NCI-H510A (cell line): ENCODE measurements at places on chromosomes 11 and 22.

DNA sequence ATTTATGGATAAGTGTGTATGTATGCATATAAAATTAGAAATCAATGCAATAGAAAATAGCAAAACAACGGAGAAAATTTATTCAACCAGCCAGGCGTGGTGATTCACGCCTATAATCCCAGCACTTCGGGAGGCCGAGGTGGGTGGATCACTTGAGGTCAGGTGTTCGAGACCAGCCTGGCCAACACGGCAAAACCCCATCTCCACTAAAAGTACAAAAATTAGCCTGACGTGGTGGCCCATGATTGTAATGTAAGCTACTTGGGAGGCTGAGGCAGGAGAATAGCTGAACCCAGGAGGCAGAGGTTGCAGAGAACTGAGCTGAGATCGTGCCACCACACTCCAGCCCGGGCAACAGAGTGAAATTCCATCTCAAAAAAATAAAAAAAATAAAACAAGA lies 5.5 kb downstream of the KRTAP5-6 start:
- DNase-seq, result no peak

DNA sequence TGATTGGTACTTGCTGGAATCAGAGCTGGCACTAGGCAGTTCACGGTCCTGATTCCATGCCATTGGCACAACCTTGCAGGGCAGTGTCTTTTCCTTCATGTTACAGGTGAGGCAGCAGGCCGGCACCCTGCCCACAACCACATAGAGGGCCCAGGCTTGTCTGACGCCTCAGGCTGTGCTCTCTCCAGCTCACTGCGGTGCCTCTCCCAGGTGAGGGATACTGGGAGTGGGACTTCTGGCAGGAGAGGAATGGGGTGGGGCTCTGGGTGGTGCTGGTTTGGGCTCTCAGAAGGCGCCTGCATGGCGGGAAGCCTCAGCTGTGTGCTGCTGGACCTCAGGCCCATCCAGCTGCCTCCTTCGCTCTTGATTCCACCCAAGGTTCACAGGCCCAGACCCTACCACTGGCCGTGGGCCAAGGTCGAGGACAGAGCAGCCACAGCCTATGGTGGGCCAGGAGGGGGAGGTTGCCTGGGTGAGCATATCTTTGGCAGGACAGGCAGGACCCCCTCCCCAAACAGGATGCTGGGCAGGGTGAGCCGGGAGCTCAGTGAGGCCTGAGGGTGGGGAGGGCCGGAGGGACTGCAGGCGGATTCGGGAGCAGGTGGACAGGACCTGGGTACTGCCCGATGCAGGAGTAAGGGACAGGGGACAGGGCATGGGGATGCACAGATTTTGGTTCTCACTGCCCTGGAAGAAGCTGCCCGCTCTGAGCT lies 7.0 kb upstream of the MPPED1 start:
- DNase-seq, result no peak

GRCh38 chr11:134838708-134839107 lies 426.7 kb upstream of the B3GAT1 start:
- no peak for DNase-seq

DNA sequence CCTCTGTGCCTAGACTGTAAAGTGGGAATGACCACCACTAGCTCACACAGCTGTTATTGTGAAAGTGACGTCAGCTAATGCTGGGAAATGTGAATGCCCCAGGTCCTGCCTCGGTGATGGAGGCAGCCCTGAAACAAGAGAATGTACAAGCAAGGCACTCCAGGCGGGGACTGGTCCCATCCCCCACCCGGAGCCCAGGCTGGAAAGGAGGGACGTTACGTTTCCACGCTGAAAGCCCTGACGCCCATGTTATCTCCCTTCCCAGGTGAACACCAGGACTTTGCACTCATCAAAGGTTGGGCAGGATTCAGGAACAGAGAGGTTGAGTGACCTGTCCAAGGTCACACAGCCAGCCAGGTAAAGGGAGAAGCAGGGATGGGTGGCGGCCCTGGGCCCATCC lies 784 bp downstream of the SULT4A1 start:
- DNase-seq, result no peak

DNA sequence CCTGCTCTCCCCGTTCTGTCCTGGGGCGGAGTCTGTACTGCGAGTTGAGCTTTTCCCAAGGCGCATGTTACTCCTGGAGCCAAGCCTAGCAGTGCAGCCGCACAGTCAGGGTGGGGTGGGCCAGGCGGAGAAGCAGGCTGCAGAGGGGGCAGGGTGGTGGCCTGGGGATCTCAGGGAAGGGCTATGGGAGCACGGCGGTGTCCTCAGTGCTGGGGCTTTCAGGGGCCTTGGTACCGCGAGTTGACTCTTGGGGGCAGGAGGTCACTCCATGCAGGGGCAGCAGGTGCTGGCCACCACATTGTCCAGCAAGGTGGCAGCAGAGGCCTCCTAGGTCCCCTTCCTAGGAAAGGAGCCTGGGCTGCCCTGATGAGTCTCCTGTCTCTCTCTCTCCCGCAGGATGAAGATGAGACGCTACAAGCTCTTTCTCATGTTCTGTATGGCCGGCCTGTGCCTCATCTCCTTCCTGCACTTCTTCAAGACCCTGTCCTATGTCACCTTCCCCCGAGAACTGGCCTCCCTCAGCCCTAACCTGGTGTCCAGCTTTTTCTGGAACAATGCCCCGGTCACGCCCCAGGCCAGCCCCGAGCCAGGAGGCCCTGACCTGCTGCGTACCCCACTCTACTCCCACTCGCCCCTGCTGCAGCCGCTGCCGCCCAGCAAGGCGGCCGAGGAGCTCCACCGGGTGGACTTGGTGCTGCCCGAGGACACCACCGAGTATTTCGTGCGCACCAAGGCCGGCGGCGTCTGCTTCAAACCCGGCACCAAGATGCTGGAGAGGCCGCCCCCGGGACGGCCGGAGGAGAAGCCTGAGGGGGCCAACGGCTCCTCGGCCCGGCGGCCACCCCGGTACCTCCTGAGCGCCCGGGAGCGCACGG lies 14.9 kb upstream of the MIEF1 start:
- no peak for DNase-seq
